Thoracic aorta (tissue), 2 donors: ENCODE measurements at places on chromosomes 12 and 14. TPM values are rescaled to one million over a fixed set of nuclear protein-coding genes. Genes with fewer than 3 reads are reported as not detected.

The FAM181A gene
- not detected for total RNA-seq

The SYNE3 gene
- 43.4 TPM for total RNA-seq

The TAS2R43 gene
- 2.7 TPM for total RNA-seq

The STAC3 gene
- total RNA-seq: 0.27 TPM

The SYT10 gene
- not detected for total RNA-seq
